ENCODE measurements at places on chromosomes 3 and 15.

GRCh38 chr3:80213086-80213485 is 445.3 kb upstream of the ROBO1 start:
- peak; percentile 77 for DNase-seq

DNA sequence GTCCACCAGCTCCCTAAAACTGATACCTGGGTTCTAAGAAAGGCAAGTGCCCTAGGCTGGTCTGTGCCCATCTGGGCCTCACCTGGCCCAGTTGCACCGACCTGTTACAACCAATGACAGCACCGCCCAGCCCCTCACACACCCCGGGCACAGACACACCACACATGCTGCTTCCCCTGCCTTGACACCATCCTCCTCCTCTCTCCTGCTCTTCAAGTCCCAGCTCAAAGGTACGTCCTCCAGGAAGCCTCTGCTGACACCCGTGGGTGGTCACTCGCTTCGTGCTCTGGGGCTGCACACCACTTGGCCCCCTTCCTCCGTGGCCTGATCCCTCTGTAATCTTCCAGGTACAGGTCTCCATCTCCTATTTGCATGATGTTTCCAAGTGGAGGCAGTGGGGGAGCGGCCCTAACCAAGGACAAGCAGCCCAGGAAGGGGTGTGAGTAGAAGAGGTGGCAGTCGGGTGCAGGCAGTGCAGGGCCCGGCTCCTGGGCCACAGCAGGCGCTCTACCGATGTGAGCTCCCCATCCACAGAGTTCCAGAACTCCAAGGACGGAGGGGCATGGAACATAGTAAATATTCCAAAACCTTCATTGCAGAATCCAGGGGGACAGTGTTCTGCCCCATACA is 144.6 kb downstream of the NUP210 start:
- DNase-seq = no peak

- no peak for DNase-seq
Measured at GRCh38 chr3:18252578-18252977, 172.6 kb downstream of the SATB1 start.

GRCh38 chr3:61857297-61857696 is 295.9 kb downstream of the PTPRG start:
- no peak for DNase-seq

- no peak for DNase-seq
Measured at GRCh38 chr15:65402961-65403360, 19.8 kb downstream of the IGDCC4 start.

DNA sequence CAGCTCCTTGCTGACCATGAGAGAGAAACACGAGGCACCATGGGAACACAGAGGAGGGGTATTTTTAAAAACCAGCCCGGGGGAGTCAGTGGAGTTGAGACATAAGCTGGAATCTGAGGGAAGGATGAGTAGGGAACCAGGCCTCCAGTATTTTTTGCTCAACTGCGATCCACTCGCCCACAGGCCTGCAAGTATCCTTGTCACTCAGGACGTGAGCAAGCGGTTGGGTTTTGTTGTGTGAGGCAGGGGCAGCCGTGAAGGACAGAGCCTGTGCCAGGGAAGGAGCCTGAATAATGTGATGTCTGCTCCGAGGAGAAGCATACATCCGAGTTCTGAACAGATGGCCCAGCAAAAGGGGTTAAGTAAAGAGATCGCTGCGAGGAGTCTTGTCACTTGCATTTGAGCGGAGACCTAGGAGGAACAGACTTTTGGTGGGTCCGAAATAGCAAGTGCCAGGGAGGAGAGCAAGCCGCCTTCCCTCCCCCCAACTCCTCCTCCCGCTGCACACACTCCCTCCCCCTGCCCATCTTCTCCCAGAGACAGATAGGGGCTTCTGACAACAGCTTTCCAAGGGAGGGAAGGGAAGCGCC is 20.4 kb upstream of the NTRK3 start:
- DNase-seq = no peak

DNA sequence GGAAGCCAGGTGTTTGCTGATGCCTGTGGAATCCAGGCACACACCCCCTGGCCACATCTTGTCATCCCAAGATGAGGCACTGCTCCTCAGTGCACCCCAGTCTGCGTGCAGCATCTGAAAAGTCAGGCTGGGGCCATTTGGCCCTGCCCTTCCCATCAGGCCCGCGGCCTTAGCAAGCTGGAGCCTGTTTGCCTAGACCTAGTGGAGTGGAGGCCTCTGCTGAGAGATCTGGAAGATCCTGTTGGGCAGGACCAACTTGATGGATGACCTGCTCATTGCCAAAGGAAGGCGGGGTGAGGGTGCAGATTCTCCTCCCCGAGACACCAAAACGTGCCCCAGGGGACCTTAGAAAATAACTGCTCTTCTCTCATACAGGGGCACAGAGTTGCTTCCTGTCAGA is 220.2 kb downstream of the SHQ1 start:
- no peak for DNase-seq

DNA sequence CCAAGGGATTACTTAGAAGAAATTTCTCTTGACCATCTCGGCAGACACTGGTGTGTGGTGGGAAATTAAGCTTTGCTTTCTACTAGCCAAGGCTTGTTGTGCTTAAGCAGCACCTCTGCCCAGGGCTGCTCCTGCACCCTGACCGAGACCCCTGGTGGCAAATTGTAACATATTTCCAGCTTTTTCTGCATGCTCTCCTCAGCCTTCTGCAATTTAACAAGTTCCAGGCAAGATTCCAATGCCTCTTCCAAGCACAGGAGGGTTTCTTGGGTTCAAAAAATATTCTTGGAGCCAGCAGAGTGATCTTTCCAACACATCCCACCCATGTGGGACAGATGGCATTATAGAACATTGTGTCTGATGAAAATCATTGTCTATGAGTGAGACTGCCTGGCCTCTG is 210.5 kb downstream of the CLSTN2 start:
- DNase-seq = no peak

DNA sequence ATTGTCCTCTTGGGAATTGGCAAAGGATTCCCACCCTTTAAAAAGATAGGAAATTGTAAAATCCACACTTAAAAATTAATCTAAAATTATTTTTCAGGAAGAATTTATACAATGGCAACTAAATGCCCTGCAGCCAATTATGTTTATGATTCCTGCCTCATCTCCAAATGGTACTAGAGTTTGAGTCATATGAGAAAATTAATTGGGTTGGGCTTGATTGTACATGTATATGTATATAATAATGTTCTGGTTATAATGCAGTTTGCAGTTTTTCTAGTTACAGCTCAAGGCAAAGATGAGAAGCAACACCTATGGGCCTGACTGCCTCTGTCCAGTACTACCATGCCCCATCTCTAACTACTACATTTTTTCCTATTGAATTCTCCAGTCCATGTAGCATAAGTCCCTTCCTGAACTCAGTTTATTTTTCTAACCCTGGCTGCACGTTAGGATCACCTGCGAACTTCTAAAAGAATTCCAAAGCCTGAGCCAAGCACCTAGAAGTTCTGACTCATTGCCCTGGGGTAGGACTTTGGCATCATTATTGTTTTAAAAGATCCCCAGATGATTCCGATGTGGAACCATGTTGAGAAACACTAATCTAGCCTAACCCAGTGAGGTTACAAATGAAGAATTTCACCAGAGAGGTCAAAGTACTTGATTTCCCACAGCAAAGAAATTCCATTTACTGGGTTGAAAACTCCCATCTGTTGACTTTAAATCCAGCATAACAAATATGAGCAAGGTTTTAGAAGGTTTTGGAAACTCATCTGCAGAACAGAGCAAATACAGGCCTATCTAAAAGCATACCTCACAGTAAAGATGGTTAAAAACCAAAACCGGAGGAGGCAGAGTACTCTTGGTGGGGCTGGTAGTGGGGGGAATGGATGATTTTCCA is 19.4 kb downstream of the TGFBR2 start:
- no peak for DNase-seq

- no peak for DNase-seq
Measured at GRCh38 chr15:98658831-98659699, 10.7 kb downstream of the IGF1R start.

GRCh38 chr3:194019398-194020165 is 116.4 kb upstream of the HES1 start:
- DNase-seq = peak; percentile 19

- DNase-seq = no peak
Measured at GRCh38 chr3:110494728-110495127, 576.9 kb upstream of the NECTIN3 start.

- peak; percentile 19 for DNase-seq
Measured at GRCh38 chr15:53811530-53811929, 52.1 kb upstream of the WDR72 start.
